Stimulated activated naive CD4-positive, alpha-beta T cell (primary cell): ENCODE measurements at places on chromosomes 3 and 15.

GRCh38 chr15:41971895-41972252 is 483 bp downstream of the EHD4 start:
- no peak for DNase-seq

DNA sequence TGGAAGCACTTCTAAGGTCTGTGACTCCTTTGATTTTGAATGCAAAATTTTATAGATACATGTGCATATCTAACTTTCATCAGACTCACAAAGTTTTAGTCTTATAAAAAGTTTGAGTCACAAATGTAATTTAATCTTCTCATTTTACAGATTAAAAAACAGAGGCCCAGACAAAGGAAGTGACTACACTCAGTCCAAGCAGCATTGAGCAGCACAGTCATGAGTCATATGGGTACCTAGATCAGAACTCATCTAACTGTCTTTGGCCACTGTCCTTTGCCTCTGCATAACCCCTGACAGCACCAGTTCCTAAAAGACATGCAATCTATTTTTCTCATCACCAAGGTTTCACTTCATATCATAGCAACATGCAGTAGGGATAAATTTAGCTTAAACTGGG is 210.7 kb upstream of the KCNH8 start:
- no peak for DNase-seq

- no peak for DNase-seq
Measured at GRCh38 chr3:35663471-35663870, 24.1 kb downstream of the ARPP21 start.

DNA sequence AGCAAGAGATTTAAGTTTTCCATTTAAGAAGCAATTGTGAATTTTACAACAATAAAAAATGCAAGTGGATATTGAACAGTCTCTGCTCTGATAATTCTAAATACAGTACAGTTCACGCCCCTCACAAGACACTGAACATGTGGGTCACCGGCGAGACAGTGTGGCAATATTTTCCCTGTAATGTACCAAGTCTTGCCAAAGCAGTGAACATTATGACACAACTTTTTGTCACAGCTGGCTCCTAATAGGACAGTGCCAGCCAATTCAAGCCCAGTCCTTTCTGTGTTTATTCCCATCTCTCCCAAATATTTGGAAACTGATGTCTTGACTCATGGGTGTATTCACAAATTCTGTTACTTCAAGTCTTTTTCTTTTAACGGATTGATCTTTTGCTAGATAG is 62.3 kb downstream of the PPARG start:
- no peak for DNase-seq

GRCh38 chr3:189500299-189500698 is 130.9 kb upstream of the TP63 start:
- DNase-seq, result no peak

DNA sequence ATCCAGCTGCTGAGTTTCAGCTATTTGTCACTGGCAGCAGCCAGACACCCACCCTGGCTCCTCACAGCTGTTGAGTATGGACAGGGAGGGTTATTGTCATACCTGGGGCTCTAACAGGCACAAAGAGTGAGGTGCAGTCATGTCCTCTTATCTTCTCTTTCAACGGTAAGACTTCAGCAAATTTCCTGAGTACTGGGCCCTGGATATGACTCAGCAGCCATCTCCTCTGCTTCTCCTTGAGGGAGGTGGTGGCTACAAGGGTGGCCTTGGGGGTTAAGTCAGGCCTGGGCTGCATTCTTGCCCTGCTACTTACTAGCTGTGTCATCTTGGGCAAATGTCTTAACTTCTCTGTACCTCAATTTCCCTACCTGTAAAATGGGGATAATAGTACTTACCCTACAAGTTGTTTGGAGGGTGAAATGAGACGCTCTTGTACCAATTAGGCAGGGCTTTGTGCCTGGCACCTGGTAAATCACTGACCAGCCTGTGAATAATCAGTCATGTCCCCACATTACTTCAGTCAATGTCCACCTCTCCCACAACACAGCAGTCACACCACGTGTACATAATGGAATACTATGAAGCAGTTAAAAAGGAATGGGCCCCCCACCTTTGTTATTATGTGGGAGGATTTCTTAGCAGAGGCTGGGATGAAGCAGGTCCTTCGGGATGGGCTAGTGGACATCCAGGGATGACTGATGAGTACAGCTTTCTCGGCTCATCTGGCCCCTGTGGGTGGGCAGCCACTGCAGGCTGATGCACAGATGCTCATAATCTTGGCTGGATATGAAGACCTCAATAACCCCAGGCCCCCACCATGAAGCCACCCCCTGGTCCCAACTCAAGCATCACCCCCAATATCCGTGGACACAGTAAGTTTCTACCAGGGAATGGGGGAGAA is 528.8 kb downstream of the SHQ1 start:
- no peak for DNase-seq

DNA sequence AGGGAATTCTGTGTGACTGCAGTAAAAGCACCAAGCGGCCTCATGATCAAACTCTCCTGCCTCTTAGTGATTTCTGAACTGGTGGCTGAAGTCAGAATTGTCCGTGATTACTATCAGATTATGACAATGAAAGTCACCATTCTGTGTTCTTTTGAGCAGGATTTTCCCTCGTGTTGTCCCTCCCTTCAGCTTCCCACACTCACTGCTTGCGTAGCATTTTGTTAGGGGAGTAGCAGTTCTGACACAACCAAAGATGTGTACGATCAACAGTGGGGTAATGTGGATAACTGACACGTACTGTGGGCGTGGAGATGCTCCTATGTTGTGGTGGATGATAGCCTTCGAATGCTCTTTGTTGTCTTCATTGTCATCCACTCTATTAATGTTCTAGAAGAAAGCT is 67.8 kb upstream of the ICE2 start:
- DNase-seq, result no peak

DNA sequence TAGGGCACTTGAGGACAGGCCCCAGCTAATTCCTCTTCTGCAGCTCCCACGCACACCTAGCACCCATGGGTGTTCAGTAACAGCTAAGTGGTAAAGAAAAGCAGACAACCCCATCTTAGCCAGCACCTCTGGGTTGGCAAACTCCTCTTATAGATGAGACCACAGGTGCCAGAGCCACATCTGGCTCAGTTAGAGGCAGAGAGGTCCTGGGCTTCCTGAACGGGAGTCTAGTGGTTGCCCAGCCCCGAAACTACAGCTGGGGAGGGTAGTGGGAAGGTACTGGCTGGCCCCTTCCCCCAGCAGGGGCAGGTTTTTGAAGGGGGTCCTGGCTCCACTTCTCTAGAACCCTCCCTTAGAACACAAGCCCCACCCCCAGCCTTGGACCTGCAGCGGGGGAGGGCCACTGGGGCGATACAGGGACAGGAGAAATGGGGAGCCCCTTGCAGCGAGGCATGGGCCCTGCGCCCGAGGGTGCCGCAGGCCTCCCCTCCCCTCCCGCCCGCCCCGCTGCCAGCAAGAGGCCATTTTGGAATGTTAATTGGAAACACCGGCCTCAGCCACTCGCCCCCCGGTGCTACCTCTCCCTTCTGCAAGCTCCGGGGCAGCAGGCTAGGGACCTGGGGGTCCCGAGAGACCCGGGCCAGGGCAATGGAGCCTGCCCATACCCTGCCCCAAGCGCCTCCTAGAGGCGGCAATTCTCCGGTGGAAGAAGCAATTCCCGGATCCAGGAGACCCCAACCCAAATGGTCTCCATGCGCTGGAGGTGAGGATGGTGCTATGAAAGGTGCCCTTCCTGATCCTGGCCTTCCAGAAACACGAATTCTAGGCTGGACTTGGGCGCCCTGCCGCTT is 1.5 kb downstream of the DUSP7 start:
- no peak for DNase-seq

- DNase-seq, result peak; percentile 30
Measured at GRCh38 chr3:151171145-151171757, 31.8 kb downstream of the GPR171 start.

DNA sequence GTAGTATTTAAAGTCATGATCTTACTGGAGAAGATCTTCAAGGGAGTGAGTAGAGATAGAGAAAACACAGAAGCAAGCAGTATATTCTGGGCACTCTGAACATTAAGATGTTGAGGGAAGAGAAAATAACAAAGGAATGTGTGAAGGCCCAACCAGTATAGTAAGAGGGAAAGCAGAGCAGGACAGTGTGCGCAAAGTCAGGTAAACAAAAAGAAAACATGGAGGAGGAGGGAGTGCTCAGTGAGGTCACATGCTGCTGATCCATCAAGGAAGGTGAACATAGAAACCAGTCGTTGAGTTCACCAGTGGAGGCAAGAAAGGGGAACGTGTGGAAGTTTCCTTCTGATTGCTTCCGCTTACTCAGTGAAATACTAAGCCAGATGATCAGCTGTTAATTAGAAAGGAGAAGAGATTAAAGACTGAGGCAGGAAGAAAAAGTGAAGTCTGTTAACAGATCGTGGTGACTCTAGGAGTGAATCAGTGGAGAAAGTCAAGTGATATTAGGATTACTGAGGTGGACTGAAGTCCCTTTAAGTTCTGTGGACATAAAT is 47.2 kb downstream of the OPA1 start:
- DNase-seq, result no peak

DNA sequence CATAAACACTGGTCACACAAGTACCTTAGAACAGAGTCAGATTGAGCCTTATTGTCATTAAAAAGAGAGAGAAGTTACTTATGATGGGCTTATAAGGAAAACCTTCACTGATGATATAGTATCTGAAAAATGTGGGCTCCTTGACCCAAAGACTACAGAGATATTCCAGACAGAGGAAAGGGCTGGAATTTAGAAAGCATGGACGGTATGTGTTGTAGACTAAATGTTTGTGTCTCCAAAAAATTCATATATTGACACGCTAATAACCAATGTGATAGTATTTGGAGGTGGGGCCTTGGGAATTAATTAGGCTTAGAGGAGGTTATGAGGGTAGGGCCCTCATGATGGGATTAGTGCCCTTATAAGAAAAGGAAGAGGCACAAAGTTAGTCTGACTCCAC is 61.0 kb upstream of the DAZL start:
- DNase-seq, result no peak

GRCh38 chr3:184949251-184949965 is 137.4 kb downstream of the VPS8 start:
- no peak for DNase-seq

GRCh38 chr3:112327371-112327951 is 5.5 kb upstream of the CD200 start:
- DNase-seq, result peak; percentile 11

- DNase-seq, result no peak
Measured at GRCh38 chr3:60743631-60744164, 507.6 kb downstream of the FHIT start.

- no peak for DNase-seq
Measured at GRCh38 chr3:197281849-197282248, 16.6 kb downstream of the DLG1 start.

DNA sequence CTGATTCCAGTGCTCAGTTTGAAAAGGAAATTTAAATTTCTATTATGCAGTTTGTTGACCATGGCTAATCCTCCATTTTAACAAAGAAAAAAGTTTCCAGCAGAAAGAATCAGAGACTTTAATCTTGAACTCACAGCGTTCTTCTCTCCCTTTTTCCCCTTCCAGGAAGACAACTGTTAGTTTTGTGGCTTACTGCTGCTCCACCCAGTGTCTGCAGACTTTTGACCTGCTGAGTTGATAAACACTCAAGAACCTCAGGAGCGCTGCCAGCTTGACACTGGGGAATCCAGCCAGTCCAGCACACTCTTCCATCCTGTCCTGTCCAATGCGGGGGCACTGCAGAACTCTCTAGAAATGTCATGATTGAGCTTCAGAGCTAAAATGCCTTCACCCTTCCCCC is 134.6 kb downstream of the LRRC28 start:
- no peak for DNase-seq

GRCh38 chr3:126926684-126927400 is 56.1 kb upstream of the PLXNA1 start:
- DNase-seq, result no peak

DNA sequence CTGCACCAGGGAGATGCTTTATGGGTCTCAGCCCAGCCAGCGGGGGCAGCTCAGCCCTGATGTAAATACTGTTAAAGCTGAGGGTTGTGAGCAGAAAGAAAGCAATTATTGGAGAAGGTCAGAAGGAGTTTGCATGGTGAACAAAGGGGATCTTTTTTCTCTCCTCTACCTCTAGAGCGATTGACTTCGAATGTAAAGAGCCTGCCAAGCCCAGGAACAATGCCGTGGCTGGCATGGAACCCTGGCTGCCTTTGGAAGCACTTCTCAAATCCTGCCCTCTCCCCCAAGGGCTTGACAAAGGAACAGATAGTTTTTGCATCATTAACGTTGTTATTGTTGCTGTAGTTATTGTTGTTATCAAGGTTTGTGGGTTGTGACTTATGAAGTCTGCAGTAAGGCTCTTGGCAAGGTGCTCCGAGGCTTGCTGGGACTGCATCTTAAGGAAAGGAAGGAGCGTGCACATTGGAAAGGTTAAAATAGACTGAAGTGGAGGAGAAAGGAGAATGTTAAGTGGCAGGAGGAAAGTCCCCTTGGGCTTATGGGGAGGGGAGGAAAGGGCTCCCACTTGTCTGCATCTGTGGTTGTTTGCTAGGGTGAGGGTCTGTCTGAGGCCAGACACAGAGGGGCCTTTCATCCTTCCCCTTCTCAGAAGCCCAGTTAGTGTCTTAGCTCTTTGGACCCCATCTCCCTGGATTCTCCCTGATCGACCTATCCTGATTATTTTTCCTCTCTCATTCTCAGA is 16.7 kb downstream of the PDIA5 start:
- DNase-seq, result no peak

DNA sequence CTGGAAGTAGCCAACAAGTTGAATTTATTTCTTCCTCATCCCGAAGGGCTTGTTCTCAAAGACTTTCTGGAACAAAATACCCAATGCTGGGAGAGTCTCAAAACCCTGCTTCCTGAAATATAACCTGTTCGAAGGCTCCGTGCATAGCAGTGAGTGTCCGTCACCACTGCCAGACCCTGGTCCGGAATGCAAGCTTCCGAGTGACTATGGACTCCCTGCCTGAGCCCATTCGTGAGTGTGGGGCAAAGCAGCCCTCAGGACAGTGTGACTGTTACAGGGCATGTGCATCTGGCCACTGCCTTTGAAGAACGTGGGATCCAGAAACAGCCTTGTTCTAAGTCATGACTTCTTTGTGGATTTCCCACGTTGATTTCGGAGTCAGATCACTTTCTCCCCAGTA is 214.5 kb upstream of the IGF1R start:
- DNase-seq, result no peak

DNA sequence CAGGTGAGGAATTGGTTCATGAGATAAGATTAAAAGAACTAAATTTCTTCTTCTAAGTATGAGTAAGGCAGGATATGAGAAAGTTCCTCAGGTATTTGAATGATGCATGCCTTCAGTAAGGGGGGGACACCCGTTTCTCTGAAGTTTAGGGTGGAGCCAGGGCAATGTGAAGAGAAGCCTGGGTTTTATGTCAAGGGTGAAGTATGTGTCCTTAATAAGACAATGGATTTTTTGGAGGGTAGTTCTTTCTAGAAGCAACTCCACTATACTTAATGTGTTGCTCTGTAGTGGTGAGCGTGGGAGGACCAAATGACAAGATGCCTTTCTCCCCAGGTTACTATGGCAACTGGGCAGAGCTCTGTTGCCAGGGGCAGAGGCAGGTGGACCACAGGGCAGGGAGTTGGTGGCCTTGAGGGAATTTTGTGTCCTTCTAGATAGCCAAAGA is 44.0 kb downstream of the PHLDB2 start:
- no peak for DNase-seq

GRCh38 chr3:112579232-112579631 is 17.4 kb downstream of the SLC35A5 start:
- no peak for DNase-seq

GRCh38 chr3:58537412-58538301 is 667 bp upstream of the ACOX2 start:
- DNase-seq, result no peak
